ENCODE measurements at places on chromosomes 4 and X.

DNA sequence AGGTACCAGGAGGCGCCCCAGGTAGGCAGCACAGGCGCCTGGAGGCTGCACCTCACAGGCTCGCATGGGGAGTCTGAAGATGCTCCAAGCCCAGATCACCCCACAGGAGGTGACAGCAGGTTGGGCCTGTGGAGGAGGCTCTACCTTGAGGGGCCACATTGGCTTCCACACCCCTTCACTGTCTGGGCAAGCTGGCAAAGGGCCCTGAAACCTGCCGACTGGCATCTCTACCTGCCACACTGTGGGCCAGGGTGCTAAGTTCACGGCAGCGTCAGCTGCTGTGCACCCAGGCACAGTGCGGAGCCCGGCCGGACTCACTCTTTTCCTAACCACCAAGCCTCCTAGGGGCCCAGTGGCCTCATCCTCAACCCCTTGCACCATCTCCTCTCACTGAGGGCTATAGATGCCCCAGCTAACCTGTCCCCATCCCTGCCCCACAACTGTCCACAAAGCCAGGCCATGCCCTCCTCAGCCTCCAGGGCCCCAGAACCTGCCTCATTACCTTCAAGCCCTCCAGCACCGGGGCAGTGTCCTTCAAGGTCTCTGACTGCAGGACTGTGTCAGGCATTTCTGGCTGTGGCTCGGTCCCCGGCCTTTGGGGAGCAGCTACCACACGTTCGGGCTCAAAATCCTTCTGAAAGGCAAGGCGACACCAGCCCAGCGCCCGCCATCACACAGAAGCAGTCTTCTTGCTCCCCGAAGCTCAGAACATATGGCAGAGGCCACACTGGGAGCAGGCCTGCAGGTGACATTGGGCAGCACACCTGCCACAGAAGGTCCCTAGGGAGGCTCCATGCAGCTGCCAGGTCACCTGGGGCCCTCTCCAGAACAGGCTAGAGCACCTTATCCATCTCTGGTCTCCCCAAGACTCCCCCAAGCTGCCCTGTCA is 28.8 kb downstream of the FGFR3 start:
- DNase-seq = no peak

- DNase-seq = peak; percentile 24
Observed at GRCh38 chr4:93199492-93199891, 629.1 kb upstream of the ATOH1 start.

DNA sequence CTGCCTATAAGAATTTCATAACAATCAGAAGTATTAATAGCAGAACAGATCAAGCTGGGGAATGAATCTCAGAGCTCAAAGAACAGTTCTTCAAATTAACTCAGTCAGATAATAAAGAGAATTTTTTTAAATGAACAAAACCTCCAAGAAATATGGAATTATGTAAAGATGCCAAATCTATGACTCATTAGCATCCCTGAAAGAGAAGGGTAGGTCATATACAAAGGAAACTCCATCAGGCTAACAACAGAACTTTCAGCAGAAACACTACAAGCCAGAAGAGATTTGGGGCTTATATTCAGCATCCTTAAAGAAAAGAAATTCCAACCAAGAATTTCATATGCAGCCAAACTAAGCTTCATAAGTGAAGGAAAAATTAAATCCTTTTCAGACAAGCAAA is 28.6 kb downstream of the CBR4 start:
- peak; percentile 64 for DNase-seq

DNA sequence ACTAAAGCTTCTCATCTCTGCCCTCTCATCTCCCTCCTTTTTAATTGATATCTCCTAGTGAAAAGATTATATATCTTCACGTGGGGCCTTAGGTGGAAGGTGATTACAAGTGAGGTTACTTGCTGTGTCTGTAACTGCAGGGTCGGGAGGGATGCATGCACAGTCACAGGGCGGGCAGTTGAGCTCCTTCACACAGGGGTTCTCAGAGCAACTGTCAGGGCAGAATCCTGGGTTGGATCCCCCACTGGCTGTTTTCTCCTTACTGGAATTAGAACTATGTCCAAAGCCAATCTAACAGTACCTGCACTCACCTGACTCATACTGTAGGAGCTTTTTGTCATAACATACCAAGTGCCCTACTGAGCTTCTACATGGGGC is 141.1 kb downstream of the AASDH start:
- DNase-seq = no peak

- DNase-seq = no peak
Observed at GRCh38 chrX:12961196-12961718, 13.7 kb upstream of the TMSB4X start.

GRCh38 chr4:145623831-145624230 is 4.6 kb downstream of the MMAA start:
- DNase-seq = peak; percentile 31

DNA sequence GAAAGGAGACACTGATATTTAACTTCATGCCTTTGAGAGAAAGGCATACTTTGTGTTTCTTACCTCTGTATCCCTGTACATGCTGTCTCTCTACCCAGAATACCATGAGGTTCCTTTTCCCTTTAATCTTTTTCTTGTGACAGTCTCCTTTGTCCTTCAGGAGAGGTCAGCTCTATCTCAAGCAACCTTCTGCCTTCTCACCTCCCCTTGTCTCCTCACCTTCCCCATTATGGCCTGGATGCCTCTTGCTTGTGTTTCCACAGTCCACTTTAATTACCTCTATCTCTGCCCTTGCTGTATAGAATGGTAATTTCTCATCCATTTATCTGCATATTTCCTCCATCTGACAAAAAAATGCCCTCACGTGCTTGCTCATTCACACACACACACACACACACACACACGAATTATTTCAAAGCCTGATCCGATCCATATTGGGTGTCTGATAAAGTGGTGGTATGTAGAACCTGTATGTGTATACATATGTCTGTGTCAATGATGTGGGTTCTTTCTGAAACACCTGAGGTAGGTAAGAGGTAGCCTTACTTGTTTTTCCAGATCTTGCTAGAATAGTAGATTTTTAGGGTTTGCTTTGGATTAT is 28.5 kb downstream of the MSN start:
- no peak for DNase-seq

GRCh38 chrX:40107291-40108161 is 9.8 kb upstream of the BCOR start:
- DNase-seq = peak; percentile 37

- no peak for DNase-seq
Observed at GRCh38 chr4:97819294-97819693, 324.0 kb downstream of the STPG2 start.

GRCh38 chr4:10647846-10648245 is 36.7 kb downstream of the CLNK start:
- no peak for DNase-seq

- no peak for DNase-seq
Observed at GRCh38 chr4:83212041-83212851, 72.4 kb downstream of the COQ2 start.

DNA sequence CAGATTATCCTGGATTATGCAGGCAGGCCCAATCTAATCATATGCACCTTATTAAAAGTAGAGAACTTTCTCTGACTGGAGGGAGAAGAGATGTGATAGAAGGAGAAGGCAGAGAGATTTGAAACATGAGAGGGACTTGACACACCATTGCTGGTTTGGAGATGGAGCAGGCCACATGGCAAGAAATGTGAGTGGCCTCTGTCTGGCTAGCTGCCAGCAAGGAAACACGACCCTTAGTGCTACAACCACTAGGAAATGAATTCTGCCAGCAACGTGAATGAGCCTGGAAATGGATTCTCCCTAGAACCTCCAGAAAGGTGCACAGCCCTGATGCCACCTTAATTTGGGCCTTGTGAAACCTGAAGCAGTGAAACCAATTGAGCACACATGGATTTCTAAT is 79.5 kb upstream of the MBNL3 start:
- DNase-seq = no peak

GRCh38 chr4:167238226-167238625 is 3.9 kb upstream of the SPOCK3 start:
- DNase-seq = no peak

GRCh38 chrX:44935640-44936039 is 62.7 kb downstream of the KDM6A start:
- DNase-seq = no peak

DNA sequence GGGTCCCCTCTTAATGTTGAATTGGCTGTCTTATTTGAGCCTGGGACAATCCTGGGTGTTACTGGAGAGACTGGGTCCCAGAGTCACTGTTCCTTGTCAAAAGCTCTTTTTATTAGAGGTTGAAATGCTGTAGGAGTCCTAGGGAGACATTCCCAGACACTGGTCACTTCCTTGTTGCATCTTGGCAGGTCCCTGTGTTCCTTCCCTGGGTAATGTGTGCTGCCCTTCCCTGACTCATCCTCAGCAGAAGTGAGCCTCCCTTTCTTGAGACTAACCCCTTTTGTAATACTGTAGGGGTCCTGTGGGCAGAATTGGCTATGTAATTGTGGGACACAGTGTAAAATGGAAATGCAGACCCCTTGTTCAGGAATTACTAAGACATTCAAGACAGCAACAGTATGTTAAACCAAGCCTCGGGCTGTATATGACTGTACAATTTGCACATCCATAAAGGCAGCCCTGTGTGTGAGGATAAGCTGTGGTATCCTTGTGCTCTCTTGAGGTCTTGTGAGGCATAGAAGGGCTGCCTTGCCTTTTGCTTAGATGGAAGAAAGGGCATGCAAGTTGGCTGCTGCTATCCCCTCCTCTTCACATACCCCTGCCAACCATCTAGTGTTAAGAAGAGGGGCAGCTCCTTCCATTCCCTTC is 53.5 kb downstream of the DCLK2 start:
- peak; percentile 36 for DNase-seq

GRCh38 chr4:113584407-113585150 is 177.0 kb downstream of the CAMK2D start:
- DNase-seq = peak; percentile 68

GRCh38 chr4:124757126-124757525 is 44.6 kb upstream of the ANKRD50 start:
- DNase-seq = no peak

GRCh38 chr4:1599026-1599481 is 85.1 kb downstream of the FAM53A start:
- no peak for DNase-seq

DNA sequence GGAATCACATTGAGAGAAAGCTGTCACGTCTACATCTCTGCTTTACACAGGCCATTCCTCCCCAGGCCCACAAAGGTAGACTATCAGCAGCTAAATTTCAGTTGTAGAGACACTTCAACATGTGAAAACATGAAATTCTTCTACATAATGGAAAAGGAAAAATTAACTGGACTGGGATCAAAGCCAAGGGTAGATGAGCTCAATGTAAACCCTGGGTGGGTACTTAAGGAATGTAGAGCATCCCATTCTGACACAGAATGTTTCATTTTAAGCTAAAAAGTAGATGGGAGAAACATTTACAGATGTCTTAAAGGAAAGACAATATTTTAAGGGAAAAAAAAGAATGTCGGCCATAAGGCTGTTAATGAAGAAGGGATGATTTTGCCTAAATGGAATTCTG is 51.3 kb upstream of the NPNT start:
- DNase-seq = no peak

DNA sequence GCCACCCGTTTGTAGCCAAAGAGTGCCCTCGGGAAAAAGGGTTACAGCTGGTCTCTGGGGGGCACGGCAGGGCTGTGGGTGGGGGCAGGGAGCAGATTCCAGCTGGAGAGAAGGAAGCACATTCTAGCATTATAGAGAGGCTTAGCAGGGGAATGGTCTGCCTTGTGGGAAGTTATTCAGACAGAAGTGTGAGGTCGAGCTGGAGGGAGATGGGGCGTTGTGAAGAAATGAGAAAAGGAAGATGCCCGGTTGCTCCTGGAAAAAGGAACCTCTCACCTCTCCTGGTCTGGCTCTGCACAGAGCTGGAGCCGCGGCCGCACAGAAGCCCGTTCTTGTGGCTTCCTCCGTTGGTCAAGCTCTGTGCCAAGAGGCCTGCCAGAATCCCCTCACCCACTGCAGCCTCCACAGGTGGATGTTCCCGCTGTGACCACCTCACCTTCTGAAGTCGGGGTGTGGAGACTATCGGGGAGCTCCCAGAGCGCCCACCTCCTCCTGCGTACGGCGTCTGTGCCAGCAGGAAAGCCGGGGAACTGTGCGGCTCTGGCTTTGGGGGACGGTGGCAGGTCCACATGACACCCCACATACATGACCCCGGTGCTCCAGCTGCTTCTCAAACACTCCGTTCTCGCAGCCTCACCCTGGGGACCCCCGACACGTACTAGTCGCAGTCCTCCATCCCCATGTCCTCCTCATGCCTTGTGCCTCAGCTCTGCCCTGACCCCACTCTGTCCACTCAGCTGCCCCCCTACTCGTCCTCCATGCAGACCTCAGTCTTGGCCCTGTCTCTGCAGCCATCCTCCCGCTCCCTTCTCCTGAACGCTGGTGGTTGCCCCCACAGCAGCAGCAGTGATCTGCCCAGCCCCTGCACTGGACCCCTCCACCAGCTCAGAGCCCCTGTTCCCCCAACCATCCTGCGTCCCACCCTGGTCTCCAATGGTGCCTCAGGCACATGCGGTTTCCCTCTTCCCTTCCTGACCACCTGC is 52.2 kb upstream of the HGFAC start:
- DNase-seq = no peak

DNA sequence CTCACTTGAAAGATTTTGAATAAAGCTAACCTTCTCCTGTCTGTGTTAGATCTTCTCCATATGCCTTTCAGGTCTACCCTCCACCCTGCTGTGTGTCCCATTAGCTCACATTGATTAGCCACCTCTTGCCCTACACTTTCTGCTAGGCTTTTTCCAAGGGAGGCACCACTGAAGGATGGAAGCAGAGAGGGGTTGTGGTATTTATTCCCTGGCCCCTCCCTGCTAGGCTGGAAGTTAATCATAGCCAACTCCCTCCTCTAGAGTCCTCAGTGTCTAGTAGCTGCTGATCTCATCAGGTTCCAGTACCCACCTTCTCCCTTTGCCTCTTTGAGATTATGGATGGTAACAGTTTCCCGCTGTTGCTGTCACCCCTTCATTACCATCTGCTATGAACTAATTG is 8.9 kb upstream of the SMIM43 start:
- no peak for DNase-seq
